ENCODE measurements at places on chromosomes 2 and 18.
A peak's percentile ranks its signal among the peaks of the same experiment; 100 is the strongest.

DNA sequence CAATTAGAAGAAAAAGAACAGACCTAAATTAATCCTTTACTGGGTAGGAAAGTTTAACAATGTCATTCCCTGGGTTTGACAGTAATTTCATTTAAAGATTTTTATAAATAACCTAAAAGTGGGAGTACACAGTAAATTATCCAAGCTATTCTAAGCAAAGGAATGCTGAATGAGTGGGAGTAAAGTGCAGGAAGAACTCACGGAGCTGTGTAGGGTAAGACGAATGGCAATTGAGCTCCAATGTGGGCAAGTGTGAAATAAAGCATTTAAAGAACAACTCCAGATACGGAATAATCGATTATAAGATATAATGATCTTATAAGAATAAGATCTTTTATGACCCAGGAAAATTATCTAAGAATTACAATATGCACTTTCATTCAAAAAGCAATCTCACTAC is 93.2 kb downstream of the LRRTM4 start:
- no peak for DNase-seq

- no peak for DNase-seq
Measured at GRCh38 chr2:68637047-68637446, 6.3 kb upstream of the PROKR1 start.

DNA sequence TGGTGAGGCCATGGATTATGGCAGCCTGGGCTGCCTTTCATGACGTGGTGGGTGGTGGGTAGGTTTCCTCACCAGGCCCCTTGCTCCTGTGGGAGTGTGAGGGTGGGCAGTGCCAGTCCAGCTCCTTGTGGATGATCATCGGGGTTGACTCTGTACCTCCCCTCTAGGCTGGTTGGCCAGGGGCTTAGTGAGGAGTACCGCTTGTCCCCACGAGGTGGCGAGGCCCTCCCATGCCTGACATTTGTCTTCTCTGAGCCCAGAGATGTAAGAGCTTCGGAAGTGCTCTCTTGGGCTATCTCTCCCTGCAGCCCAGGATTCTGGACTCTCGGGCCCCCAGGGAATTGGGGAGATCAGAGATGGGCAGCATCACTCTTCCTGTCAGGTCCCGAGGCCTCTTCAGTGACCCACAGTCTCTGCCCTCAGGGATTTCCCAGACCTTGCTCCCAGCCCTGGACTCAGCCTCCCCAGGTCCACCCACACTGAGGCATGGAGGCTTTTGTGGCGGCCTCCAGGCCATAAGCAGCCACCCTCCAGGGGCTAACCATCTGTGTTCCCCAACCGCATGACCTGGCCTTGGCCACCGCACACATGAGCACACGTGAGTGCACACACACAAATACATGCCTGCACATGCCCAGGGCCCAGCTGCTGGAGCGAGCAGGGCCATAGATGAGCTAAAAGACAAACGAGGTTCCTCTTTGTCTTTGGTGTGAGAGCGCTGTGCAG is 6.5 kb downstream of the SPR start:
- peak; percentile 83 for DNase-seq

DNA sequence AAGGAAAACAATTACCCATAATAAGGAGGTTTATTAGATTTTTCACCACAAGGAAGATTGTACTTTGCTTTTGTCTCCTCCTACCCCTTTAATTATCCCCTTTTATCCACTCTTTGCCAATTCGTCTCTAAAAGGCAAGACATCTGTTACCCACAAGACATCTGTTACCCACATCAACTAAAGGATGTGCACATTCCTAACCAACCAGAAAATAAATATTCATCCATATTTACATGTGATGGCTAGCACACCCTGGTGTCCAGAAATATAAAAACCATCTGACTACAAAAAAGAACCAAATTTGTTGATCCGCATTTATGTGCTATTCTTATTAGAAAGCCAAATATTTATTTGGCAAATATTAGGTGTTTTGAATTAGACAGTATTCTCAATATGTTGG is 35.7 kb downstream of the ACVR1C start:
- no peak for DNase-seq

DNA sequence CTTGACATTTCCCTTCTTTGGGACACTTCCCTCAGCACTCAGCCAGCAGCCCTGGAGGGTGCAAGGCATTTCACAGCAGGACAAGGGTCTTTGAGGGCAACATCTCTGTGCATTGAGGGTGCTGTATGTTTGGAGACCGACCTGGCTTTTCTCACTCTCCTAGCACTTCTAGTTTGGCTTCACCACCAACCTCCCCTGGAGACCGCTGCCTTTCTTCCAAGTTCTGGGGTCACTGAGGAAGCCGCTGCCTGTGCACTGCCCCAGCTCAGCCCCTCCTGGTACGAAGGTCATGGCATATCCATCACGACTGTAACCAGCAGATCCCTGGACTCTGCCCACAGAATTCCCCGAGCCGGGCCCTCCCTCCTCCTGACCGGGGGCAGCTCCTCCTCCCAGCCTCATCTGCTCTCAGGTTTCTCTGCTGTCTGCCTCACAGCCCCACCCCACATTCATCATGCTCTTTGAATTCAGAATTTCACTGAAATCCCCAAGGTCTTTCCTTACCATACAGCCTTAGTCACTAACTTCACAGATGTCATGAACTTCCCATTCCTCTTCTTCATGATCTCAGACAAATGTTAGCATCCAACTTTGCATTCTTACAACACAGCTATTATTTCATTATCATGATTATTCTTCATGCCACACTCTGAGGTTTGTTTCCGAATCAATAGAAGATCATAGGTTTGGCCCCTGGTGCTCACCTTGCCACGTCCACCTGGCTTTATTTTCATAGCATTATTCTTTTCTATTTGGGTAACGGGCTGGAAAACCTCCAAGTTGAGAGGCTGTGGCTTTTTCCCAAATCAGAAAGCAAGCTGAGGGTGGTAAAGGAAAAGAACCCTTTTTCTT is 113.0 kb upstream of the COPS8 start:
- DNase-seq: peak; percentile 39

DNA sequence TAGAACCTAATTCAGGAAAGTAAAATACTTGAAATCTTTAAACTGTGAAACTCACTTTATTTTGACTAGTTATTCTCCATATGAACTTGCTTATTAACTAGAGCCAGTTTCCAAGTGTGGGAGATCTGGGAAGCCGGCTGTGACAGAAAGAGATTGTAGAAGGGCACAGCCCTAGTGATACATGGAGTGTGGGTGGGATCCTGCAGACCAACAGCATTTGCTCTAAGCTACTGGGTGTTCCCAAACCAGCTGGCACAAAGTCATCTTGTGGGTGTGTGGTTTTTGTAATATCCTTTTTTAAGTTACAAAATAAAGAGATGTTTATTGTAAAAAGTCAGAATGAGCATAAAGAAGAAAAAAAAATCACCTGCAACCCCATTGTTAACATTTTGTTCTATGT is 3.4 kb downstream of the DUSP19 start:
- no peak for DNase-seq

DNA sequence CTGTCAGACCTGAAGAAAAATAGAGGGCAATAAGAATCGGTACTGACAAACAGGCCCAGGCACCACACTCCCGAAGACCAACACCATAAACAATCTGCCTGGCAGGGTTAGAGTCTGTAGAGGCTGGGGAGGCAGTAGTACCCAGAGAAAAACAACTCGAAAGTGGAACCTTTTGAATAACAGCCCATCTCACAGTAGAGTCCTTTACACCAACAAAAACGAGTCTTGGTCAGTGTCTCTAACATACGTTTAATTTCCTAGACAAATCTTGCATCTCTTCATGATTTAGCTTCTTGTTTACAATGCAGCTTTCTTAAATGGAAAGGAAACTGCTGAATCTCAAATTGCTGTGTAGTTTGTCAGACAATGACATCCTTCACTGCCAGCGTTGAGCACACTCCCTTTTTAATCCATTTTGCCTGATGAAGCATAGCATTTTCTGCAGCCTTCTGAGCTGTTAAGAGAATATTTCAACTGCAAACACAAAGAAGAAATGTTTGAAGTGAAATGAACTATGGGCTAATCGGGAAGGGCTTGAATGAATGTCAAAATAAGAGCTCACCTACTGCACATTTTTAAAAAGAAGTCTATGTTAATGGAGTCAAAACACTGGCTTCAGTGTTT is 73.1 kb upstream of the DSG1 start:
- no peak for DNase-seq

- DNase-seq: no peak
Measured at GRCh38 chr2:39618236-39618635, 47.5 kb upstream of the TMEM178A start.

DNA sequence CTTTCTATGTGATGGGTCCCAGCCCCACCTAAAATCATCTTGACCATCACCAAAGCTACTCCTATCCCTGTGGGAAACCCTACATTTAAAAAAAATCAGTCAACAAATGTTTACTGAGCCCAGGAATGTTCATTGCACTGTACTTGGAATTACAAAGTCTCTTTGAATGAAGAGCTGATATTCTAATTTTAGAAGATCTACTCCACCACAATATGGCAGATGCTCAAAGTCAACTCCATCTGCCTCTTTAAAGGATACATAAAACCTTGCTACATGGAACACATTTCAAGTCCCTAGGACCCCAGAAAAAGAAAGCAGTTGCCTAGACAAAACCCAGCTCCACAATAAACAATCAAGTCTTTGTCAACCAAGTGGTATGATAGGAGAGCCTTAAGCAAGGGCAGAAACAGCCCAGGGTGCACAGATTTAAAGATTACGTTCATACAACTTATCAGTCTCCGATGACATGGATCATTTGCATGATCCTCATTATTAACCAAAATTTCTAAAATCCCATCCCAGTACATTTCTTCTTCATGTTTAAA is 234.3 kb upstream of the ACVR2A start:
- no peak for DNase-seq

DNA sequence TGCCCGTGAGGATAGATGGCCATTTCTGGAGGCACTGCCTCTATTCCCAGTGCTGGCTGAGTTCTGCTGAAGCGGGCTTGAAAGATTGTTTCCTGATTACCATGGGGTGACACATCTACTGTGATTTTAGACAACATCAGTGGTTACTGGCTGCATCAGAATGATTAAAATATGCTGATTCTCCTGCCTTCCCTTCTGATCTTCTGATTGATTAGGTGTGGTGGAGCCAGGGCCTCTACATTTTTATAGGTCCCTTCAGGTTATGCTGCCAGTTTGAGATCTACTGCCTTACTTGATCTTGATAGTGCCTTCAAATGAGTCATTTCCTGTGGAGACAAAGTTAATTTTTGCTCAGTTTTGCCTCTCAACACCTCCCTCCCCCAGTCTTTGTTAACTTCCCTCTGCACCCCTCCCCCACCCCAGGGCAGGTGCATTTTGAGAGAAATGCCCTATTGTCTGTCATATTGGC is 31.6 kb upstream of the SNORC start:
- DNase-seq: no peak

DNA sequence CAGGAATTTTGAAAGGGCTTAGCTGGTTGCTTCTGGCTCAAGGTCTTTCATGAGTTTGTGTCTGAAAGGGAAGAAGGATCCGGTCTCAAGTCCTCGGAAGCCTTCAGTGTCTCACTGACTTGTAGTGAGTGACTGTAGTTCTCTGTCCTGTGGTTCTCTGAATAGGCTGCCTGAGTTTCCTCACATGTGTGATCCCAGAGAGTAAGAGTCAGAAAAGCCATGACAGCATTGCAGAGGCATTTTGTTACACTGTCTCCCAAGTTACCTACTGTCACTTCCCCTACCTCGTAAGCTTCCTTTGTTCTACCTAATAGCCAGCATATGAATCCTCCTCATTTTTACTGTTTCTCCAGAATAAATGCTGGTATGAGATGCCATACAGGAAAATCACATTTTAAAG is 709.1 kb upstream of the CHAC2 start:
- DNase-seq: no peak

DNA sequence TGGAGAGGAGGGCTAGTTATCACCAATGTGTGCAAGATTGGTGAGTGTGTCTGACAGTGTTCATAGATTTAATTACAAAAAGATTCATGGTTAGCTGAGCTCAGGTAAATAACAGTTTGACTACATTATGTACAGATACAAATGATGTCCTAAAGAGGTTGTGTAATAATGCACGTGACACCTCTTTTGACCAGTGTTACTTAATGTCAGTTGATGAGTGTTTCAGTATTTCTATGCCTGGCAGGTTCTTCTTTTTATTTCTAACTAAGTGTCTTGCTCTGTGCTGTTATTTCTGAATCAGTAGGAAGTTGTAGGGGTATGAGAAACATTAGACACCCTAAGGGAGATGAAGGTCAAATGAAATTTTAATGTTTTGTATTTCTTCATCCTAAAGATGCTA is 7.9 kb upstream of the INHBB start:
- DNase-seq: no peak
